ENCODE measurements at places on chromosomes 3 and 15. TPM values are rescaled to one million over a fixed set of nuclear protein-coding genes. Genes with fewer than 3 reads are reported as not detected.

DNA sequence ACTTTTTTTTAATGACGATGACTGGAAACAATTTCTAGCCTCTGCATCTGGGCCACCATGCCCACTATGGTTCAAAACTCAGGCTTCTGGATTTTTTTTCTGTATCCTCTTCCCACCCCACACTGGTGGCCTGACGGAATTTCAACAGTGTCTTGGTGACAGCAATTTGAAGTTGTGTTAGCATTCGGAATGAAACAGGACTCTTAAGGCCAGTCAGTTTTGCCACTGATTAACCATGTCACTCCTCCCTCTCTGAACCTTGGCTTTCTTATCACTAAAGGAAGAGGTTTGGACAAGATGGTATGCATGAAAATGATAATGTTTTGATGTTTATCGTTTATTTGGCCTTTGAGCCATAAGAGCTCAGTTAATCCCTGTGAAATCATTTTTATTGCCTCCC lies 41.6 kb upstream of the BDH1 start:
- H3K36me3 ChIP-seq = no peaks in the 10 kb centered on the region
- peaks cover 6% of the 10 kb centered on the region for H3K4me1 ChIP-seq
- H3K27me3 ChIP-seq = no peaks in the 10 kb centered on the region
- no peak for DNase-seq
- no peak overlapping the region for H3K27ac ChIP-seq
- no peak overlapping the region for H3K4me3 ChIP-seq

DNA sequence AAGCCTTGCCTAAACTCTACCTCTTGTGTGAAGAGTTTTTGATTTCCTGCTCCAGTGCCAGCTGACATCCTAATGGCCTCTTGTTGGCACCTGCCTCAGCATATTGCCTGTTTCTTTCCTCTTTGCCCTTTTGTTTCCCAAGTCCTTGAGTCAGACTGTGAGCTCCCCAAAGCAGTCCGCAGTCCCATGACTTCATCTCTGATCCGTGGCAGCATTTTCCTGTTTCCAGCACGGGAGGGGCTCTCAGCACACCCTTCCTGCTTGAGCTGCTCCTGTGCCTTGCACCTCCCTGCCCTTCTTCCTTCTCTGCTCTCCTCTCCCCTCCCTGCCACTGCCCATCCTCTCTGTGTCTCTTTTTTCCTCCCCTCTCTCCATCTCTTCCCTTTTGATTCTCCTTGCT lies 179.6 kb downstream of the EPHB1 start:
- no peaks in the 10 kb centered on the region for H3K4me1 ChIP-seq
- H3K27ac ChIP-seq = no peak overlapping the region
- DNase-seq = peak; percentile 19
- H3K4me3 ChIP-seq = no peak overlapping the region
- no peaks in the 10 kb centered on the region for H3K27me3 ChIP-seq

The LRRIQ4 gene
- not detected for total RNA-seq

GRCh38 chr3:1942781-1943180 lies 155.9 kb upstream of the CNTN4 start:
- no peaks in the 10 kb centered on the region for H3K27me3 ChIP-seq
- no peak overlapping the region for H3K4me3 ChIP-seq
- no peak overlapping the region for H3K27ac ChIP-seq
- no peaks in the 10 kb centered on the region for H3K4me1 ChIP-seq

The BCHE gene
- total RNA-seq = not detected

The OR5K2 gene
- total RNA-seq = not detected

DNA sequence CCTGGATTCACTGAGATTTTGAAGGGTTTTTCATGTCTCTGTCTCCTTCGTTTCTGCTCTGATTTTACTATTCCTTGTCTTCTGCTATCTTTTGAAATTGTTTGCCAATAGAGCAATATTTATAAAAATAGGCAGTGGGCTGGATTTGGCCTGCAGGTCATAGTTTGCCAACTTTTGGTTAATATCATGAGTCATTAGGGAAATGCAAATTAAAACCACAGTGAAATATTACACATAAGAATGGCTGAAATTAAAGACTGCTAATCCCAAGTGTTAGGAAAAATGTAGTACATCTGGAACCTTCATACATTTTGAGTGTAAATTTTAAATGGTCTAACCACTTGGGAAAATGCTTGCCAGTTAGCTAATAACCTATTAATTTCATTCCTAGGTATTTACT lies 56.3 kb downstream of the ABI3BP start:
- H3K27ac ChIP-seq = no peak overlapping the region
- no peaks in the 10 kb centered on the region for H3K4me1 ChIP-seq
- DNase-seq = no peak
- H3K4me3 ChIP-seq = no peak overlapping the region

DNA sequence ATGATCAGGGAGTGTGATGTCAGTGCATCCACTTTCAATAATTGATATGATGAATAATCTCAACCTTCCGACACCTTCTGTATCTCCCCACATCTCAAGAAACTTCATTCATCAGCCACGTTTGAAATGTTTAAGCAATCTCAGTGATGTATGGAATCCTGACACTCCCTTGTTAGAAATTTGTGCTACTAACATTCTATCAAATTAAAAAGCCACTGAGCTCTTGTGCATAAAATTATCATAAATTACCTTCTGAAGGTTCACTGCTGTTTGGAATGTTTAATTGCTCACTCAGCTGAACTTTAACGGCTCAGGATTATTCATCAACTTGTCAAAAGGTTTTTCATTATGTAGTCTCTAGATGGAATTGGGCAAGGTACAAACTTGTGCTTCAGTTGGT lies 108.4 kb upstream of the DPH6 start:
- H3K27ac ChIP-seq = no peak overlapping the region
- H3K36me3 ChIP-seq = no peaks in the 10 kb centered on the region
- peaks cover 14% of the 10 kb centered on the region for H3K4me1 ChIP-seq
- no peak for DNase-seq
- no peaks in the 10 kb centered on the region for H3K27me3 ChIP-seq

The NRROS gene
- total RNA-seq = not detected

DNA sequence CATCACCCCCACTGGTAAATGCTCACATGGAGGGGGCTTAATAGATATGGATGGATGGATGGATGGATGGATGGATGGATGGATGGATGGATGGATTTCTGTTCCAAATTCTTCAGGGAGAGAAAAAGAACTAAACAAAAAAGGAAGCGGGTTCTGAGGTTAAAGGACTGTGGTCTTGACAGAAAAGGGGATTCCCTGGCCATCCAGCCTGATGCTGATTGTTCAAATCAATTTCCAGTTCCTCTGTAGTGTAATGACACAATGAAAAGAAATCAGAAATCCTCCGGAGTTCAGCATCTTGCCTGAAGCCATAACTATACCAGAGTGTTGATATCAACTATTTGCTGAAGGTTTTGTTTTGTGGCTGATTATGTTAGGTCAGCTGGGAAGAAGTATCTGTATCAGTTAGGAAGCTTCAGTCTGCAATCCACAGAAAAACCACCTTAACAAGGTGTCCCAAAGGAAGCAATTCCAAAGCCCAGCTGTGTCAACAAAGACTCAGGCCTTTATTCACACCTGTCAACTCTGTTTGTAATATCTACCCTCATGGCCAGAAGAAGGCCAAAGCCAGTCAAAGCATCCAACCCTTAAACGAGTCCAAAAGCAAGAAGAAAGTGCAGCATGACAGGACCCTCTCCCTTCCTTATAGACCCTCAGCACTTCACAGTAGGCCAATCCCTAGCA lies 24.5 kb upstream of the RASA2 start:
- H3K27ac ChIP-seq = no peak overlapping the region
- no peaks in the 10 kb centered on the region for H3K27me3 ChIP-seq
- H3K36me3 ChIP-seq = no peaks in the 10 kb centered on the region
- no peak for DNase-seq
- no peak overlapping the region for H3K4me3 ChIP-seq

- no peaks in the 10 kb centered on the region for H3K27me3 ChIP-seq
- no peak overlapping the region for H3K4me3 ChIP-seq
- H3K36me3 ChIP-seq = no peaks in the 10 kb centered on the region
Observed at GRCh38 chr3:119468041-119468440, 722 bp upstream of the POGLUT1 start.

DNA sequence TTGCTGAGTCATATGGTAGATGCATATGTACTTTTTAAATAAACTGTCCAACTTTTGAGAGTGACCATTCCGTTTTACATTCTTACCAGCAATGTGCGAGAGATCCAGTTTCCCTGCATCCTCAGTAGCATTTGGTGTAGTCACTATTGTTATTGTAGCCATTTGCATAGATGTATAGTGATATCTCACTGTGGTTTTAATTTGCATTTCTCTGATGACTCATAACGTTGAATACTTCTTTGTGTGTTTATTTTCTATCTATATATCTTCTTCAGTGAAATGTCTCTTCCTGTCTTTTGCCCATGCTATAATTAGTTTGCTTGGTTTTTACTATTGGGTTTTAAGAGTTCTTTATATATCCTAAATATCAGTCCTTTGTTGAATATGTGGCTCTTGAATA lies 255.7 kb upstream of the GRM7 start:
- no peak overlapping the region for H3K4me3 ChIP-seq
- DNase-seq = no peak
- H3K27me3 ChIP-seq = no peaks in the 10 kb centered on the region
- no peak overlapping the region for H3K27ac ChIP-seq
